ENCODE measurements at places on chromosomes 1 and 21. TPM values are rescaled to one million over a fixed set of nuclear protein-coding genes. Genes with fewer than 3 reads are reported as not detected.
A peak's percentile ranks its signal among the peaks of the same experiment; 100 is the strongest.

Gene PLPP3
- 91.3 TPM for total RNA-seq

Gene IL22RA1
- total RNA-seq: 0.31 TPM

Gene CHI3L2
- 20.7 TPM for total RNA-seq

- no peak for DNase-seq
Measured at GRCh38 chr1:99943223-99943794, 26.5 kb upstream of the SLC35A3 start.

DNA sequence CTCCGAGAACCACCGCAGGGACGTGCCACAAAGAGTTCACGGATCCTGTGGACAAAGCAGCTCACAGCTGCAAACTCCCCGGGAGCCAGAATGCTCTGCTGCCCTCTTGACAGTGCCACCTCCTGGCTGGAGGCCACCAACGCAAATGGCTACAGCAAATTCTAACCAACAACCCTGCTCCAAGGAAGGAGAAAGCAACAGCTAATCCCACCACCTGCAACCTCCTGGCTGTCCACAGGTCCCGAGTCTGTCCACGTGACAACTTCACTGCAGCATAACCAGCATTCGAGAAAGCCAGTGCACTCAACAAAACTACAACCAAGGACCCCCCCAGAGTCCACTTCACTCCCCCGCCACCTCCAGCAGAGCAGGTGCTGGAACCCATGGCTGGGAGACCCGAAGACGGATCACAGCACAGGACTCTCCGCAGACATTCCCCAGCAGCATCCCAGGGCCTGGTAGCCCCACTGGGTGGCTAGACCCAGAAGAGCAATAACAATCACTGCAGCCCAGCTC is 17.3 kb downstream of the POFUT2 start:
- DNase-seq: peak; percentile 42

GRCh38 chr21:17343055-17343454 is 169.8 kb upstream of the CXADR start:
- no peak for DNase-seq

DNA sequence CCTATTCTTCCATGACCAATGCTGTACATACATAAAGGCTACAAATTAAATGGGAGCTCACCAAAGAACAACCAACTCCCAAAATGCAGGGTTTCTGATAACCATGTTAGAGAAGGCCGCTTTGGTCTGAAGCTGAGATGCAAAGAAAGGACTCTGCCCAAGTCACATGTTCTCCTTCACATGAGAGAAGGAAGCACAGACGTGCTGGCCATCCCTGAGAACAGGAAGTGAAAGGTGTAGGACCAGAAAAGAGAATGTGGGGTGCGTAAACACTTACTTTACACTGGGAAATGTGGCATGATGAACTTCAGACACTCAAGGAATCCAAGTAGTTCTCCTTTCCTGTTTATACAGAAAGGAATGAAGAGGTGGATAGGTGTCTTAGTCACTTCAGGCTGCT is 31.7 kb upstream of the TADA1 start:
- no peak for DNase-seq
